Activated CD8-positive, alpha-beta T cell treated with anti-CD3 and anti-CD28 coated beads, Interleukin-2, amount 10 ng/mL, durations not matched to agents 7 days and 5 days (primary cell): ENCODE measurements at places on chromosomes 5 and 9. TPM values are rescaled to one million over a fixed set of nuclear protein-coding genes. Genes with fewer than 3 reads are reported as not detected.
A peak's percentile ranks its signal among the peaks of the same experiment; 100 is the strongest.

GRCh38 chr5:78364005-78364404, 3.6 kb downstream of the SCAMP1 start:
- H3K27me3 ChIP-seq, result no peaks in the 10 kb centered on the region
- H3K4me1 ChIP-seq, result peaks cover 20% of the 10 kb centered on the region
- H3K4me3 ChIP-seq, result no peak overlapping the region
- H3K27ac ChIP-seq, result no peak overlapping the region
- DNase-seq, result no peak

PCDHGA3 gene
- total RNA-seq, result not detected

GRCh38 chr9:3836011-3836410, 310.2 kb upstream of the RFX3 start:
- no peak overlapping the region for H3K27ac ChIP-seq
- H3K4me1 ChIP-seq, result no peaks in the 10 kb centered on the region
- DNase-seq, result no peak
- H3K27me3 ChIP-seq, result peaks cover 2% of the 10 kb centered on the region
- H3K36me3 ChIP-seq, result no peaks in the 10 kb centered on the region

GRCh38 chr5:102713278-102713677, 41.8 kb upstream of the PAM start:
- DNase-seq, result no peak
- H3K36me3 ChIP-seq, result no peaks in the 10 kb centered on the region
- no peaks in the 10 kb centered on the region for H3K4me1 ChIP-seq

- H3K36me3 ChIP-seq, result no peaks in the 10 kb centered on the region
- no peak overlapping the region for H3K4me3 ChIP-seq
- no peak overlapping the region for H3K27ac ChIP-seq
- H3K4me1 ChIP-seq, result no peaks in the 10 kb centered on the region
These were observed 136.9 kb downstream of the OR2K2 start for GRCh38 chr9:111193095-111193494.

DBH gene
- not detected for total RNA-seq

DNA sequence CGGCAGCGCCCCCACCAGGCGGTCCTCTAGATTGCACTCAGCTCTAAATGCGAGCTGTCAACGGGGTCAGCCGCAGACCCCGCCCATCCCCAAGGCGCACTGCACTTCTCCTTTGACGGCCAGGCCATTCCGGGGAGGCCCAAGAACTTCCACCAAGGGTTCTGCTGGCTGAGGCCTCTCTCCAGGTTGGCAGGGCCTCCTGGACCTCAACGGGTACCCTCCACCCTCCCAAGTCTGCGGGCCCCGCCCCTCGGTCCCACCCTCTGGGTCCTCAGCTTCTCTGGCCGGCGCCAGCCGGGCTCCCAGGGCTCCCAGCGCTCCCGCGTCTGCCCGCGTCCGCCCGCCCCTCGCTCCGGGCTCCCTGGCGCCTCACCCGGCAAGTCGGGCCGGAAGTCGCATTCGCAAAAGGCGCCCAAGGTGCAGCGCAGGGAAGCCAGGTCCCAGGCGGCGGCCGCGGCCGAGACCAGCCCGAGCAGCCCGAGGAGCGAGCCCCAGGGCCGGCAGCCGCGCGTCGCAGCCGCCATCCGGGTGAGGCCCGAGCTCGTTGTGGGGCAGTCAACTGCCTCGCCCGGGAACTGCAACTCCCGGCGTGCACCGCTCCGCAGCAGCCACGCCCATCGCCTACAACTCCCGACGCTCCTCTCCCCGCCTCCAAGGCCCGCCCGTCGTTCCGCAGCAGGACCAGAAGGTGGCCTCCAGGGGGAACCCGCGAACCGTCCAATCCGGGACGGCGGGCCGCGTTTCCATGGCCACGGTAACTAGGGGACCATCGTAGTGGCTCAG, at the start of gene TOR2A:
Gene TOR2A (minus strand): TSS at position 548 of the 783 bp plus-strand sequence. CDS start 24 bp downstream, at position 524.
- peaks cover 18% of the 10 kb centered on the region for H3K36me3 ChIP-seq
- H3K27ac ChIP-seq, result peak within 1 kb of the TSS; percentile 86
- H3K27me3 ChIP-seq, result no peaks in the 10 kb centered on the region
- DNase-seq, result peak; percentile 99
- H3K4me1 ChIP-seq, result peaks cover 25% of the 10 kb centered on the region

DNA sequence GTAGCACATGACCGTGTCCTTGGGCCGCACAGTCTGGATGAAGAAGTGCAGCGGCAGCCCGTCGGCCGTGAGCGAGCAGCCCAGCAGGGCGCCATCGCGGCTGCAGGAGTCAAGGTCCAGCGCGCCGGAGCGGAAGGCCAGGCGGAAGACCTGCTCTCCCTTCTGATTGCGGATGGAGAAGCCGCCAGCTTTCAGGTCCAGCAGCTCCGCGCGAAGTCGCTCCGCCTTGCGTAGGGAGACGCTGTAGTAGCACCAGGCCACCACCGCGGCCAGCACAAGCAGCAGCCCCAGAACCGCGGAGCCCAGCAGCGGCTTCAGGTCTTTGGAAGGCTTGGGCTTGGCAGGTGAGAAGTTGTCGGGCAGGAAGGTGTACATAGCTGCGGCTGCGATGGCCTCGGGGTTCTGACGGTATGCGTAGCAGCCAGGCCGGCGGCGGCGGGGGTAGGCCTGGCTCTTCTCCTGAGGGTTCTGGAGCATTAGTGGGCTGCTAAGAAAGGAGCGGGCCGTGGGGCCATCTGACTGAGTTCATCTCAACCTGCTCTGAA, 4.2 kb downstream of the MYORG start:
- no peak overlapping the region for H3K27ac ChIP-seq
- no peaks in the 10 kb centered on the region for H3K27me3 ChIP-seq
- H3K36me3 ChIP-seq, result peaks cover 47% of the 10 kb centered on the region
- no peak for DNase-seq
- H3K4me1 ChIP-seq, result peaks cover 31% of the 10 kb centered on the region

- H3K4me1 ChIP-seq, result peaks cover 1% of the 10 kb centered on the region
- H3K36me3 ChIP-seq, result peaks cover 34% of the 10 kb centered on the region
- H3K27me3 ChIP-seq, result no peaks in the 10 kb centered on the region
- no peak overlapping the region for H3K4me3 ChIP-seq
- no peak overlapping the region for H3K27ac ChIP-seq
- DNase-seq, result no peak
These were observed 158.4 kb downstream of the NIPBL start for GRCh38 chr5:37034955-37035354.

- H3K4me1 ChIP-seq, result peaks cover 8% of the 10 kb centered on the region
- no peak overlapping the region for H3K27ac ChIP-seq
- no peaks in the 10 kb centered on the region for H3K36me3 ChIP-seq
- H3K27me3 ChIP-seq, result peaks cover 10% of the 10 kb centered on the region
- H3K4me3 ChIP-seq, result no peak overlapping the region
These were observed 75.4 kb upstream of the ANKH start for GRCh38 chr5:14946815-14947620.

GRCh38 chr5:7261049-7261448, 134.9 kb upstream of the ADCY2 start:
- no peak overlapping the region for H3K27ac ChIP-seq
- H3K4me1 ChIP-seq, result no peaks in the 10 kb centered on the region
- no peaks in the 10 kb centered on the region for H3K36me3 ChIP-seq
- H3K4me3 ChIP-seq, result no peak overlapping the region
- no peaks in the 10 kb centered on the region for H3K27me3 ChIP-seq

DNA sequence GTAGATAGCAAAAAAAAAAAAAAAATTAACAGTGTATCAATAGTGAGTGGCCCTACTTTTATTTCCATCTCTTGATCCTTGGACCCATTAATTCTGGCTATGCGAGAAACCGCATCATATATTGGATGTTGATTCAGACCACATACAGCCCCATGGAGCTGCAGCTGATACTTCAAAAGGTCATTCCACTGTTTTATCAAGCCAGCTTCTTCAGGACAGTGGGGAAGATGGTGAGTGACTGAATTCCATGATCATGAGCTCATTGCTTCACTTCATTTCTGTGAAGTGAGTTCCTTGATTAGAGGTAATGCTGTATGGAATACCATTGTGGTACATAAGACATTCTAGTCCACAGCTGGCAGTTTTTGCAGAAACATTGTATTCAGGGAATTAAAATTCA, 222.9 kb upstream of the MEF2C start:
- H3K4me1 ChIP-seq, result no peaks in the 10 kb centered on the region
- no peak overlapping the region for H3K27ac ChIP-seq
- no peaks in the 10 kb centered on the region for H3K27me3 ChIP-seq

- peaks cover 3% of the 10 kb centered on the region for H3K27me3 ChIP-seq
- no peak overlapping the region for H3K27ac ChIP-seq
- H3K4me1 ChIP-seq, result no peaks in the 10 kb centered on the region
- H3K4me3 ChIP-seq, result no peak overlapping the region
- DNase-seq, result no peak
These were observed 98.6 kb upstream of the HMHB1 start for GRCh38 chr5:143713047-143714003.

DNA sequence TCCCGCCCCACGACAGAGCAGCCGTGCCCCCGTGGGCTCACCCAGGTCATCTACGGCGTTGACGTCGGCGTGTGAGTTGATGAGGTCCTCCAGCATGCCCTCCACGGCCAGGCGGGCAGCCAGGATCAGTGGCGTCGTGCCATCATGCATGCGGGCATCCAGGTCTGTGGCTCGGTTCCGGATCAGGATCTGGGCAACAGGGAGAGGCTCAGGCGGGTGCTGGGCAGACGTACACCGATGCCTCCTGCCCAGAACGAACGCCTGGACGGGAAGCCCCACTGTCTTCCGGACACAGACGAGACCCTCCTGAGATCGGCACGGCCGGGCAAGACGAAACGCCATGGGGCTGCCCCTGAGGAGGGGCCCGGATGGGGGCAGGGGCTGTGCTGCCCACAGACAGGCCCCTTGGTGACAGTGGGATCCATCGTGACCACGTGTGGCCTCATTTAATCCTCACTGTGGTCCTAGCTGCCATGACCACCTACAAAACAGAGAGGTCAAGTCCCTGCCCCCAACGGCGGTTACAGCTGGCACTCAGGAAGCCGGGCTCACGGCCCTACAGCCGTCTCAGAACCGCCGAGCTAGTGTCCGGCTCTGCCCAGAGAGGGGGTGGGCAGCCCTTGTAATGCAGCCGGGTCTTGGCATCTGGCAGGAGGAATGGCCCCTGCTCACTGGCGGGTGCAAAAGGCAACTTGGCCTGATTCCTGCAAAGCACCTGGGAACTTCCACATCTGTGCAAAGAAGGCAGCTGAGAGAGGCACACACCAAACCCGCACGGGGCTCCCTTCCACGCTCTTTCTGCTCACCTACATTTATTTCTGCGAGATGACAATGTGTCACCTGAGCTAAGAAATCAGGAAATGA, 16.5 kb upstream of the SEC16A start:
- H3K27ac ChIP-seq, result no peak overlapping the region
- no peak overlapping the region for H3K4me3 ChIP-seq
- no peaks in the 10 kb centered on the region for H3K4me1 ChIP-seq
- DNase-seq, result no peak

DMRT3 gene
- not detected for total RNA-seq

HSD17B4 gene
- 78.9 TPM for total RNA-seq

TMEM174 gene
- not detected for total RNA-seq

ANGPTL2 gene
- total RNA-seq, result not detected

DNA sequence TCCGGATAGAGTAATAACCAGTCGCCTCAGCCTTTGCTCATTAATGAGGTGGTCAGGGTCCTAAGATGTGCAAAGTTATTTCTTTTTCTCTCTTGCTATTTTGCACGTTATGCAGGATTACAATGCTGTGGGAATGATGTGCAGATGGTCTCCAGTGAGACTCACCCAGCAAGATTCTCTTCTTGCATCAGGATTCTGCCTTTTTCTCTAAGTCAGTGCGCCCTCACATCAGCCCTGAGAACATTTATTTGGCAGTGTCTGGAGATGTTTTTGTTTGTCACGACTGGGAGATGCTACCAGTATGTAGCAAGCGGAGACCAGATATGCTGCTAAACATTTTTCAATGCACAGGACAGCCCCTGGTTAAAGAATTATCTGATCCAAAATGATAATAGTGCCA, 280.3 kb upstream of the WWC1 start:
- no peak overlapping the region for H3K27ac ChIP-seq
- no peaks in the 10 kb centered on the region for H3K4me1 ChIP-seq
- H3K4me3 ChIP-seq, result no peak overlapping the region
- DNase-seq, result no peak

DCAF12 gene
- 56.7 TPM for total RNA-seq

DNA sequence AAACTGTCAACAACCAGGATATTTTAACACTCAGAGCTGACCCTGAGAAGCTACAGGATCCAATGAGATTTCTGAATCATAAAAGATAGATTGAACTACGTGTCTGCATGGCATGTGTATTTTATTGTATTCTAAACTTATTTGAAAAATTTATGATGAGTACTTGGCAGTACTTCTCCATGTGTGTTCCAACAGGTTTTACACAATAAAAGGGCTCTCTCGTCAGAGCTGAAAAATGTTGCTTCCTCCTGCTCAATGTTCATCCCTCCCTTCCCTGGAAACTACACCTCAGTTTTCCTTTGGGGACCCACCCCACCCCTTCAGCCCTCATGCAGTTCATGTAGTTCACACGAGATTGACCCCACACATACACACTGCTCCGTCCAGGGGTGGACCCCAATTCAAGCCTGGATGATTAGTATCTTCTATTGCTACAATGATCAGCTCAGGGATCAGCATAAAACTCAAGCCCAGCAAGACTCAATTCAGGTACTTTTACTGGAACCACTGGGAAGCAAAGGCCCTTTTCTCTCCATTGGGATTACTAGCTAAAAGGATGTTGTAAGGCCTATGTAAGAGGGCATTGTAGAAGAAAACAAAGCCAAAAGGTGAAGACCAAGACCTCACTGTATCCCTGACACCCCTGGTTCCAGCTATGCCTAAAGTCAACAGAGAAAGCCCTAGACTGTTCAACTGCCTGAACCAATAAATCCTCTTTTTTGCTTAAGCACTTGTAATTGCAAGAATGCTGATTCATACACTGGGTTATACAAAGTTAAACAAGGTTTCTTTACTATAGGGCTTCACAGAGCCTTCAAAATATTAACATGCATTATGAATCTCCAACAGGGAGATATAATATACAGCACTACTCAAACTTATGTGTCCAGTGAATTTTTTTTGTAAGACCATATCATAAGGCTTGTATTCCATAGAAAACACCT, 112.6 kb downstream of the SAXO1 start:
- H3K27me3 ChIP-seq, result peaks cover 2% of the 10 kb centered on the region
- no peak overlapping the region for H3K4me3 ChIP-seq
- DNase-seq, result no peak
- H3K4me1 ChIP-seq, result no peaks in the 10 kb centered on the region

- DNase-seq, result no peak
- no peak overlapping the region for H3K27ac ChIP-seq
- no peaks in the 10 kb centered on the region for H3K27me3 ChIP-seq
- H3K36me3 ChIP-seq, result no peaks in the 10 kb centered on the region
- no peaks in the 10 kb centered on the region for H3K4me1 ChIP-seq
- no peak overlapping the region for H3K4me3 ChIP-seq
These were observed 536.9 kb upstream of the ZNF608 start for GRCh38 chr5:125283372-125283771.

DNA sequence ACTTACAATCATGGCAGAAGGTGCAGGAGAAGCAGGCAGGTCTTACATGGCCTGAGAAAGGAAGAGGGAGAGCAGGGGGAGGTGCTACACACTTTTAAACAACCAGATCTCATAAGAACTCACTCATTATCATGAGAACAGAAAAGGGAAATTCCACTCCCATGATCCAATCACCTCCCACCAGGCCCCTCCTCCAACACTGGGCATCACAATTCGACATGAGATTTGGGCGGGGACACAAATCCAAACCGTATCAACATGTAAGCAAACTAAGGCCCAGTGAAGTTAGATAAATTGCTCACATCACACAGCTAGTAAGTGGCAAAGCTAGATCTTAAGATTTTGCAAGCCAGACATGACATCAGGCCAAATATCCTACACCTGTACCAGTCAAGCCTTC, 48.3 kb upstream of the RIC1 start:
- H3K27me3 ChIP-seq, result no peaks in the 10 kb centered on the region
- H3K4me3 ChIP-seq, result no peak overlapping the region
- H3K4me1 ChIP-seq, result peaks cover 19% of the 10 kb centered on the region
- H3K36me3 ChIP-seq, result no peaks in the 10 kb centered on the region
- no peak overlapping the region for H3K27ac ChIP-seq
